ENCODE measurements at places on chromosomes 7 and 10. TPM values are rescaled to one million over a fixed set of nuclear protein-coding genes. Genes with fewer than 3 reads are reported as not detected.

DNA sequence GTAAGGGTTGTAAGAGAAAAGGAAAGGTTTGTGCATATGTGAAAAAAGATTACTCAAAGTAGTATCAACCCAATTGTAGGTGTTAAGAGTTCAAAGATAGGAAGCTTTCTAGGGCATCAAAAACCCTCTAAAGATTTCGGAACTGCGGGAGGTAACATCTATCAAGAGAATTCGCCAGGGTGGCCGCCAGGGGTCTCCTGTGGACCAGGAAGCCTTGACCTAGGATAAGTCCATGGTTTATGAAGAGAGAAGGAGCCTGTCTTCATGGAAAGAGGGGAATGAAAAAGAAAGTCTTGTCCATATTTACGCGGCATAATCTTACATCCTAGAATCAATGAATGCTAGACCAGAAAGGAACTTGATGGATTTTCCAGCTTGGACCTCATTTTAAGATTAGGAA, 140.7 kb upstream of the CALCR start:
- DNase-seq: peak; percentile 66

GRCh38 chr10:115963848-115964247, 309.2 kb downstream of the GFRA1 start:
- DNase-seq: no peak

DNA sequence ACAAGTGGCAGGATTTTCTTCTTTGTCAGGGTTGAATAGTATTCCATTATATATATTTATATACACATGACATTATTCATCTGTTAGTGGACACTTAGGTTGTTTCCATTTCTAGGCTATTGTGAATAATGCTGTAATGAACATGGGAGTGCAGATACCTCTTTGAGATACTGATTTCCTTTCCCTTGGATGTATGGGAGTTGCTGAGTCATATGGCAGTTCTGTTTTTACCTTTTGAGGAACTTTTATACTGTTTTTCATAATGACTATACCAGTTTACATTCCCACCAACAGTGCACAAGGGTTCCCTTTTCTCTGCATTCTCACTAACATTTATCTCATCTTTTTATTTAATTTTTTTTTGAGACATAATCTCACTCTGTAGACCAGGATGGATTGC, 1.8 kb upstream of the CLCN1 start:
- no peak for DNase-seq

DNA sequence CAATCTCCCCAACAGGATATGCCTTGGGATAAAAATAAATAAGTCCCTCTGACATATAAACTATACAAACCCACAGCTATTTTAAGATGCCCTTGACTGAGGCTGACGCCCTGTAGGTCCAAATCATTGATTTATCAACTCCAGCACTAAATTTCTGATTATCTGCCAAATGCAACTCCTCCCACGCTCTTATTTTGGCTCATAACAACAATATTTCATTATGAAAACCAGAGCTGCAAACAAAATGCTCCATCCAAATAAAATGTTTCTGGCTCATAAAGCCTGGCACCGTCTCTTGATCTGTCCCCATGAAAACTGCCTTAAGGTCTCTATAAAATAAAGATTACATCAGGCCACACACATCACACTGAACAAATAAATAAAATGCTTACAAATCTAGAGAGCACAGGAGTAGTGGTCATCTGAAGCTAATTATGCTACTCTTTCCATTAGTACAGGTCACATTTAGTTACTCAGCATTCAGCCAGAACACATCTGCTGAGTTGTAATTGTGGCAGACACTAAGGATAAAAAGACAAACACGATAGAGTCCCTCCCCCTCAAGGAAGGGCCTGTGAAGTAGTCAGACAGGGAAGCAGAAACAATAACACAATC, 28.8 kb downstream of the CACUL1 start:
- peak; percentile 32 for DNase-seq

DNA sequence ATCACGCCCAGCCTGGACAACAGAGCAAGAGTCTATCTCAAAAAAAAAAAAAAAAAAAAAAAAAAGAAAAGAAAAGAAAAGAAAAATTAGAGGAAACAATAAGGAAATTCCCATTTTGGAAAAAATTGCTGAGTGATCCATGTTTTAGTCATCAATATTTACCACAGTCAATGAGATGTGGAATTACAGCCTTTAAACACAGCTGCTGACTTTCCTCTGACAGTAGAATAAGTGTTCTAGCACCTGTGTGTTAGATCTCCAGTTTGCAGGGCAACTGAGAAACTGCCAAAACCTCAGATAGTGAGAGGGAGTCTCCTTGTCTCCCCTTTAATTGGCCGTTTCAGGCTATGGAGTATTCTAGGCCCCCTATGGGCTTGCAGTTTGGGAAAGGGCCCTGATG, 520.1 kb downstream of the KCNMA1 start:
- DNase-seq: no peak

DNA sequence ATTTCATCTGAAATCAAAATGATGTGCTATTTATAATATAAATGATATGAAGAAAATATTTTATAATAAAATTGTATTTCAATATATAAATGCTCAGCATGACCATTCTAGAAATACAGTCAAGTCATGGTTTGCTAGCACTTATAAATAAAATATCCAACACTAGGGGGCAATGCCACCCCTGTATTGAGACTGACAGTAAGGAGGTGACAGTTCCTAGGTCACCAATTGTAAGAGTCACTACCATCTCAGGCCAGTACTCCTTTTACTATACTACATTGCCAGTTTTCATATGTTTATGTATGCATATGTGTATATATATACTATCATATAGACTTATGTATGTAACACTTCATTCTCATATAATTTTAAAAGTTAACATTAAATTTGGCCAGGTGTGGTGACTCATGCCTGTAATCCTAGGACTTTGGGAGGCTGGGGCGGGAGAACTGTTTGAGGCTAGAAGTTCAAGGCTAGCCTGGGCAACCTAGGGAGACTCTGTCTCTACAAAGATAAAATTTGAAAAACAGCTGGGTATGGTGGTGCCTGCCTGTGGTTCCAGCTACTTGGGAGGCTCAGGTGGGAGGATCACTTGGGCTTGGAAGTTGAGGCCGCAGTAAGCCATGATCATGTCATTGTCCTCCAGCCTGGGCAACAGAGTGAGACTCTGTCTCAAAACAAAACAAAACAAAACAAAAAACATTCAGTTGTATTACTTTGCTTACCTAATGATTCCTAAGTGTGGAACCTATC, 2.4 kb upstream of the CNOT4 start:
- no peak for DNase-seq

DNA sequence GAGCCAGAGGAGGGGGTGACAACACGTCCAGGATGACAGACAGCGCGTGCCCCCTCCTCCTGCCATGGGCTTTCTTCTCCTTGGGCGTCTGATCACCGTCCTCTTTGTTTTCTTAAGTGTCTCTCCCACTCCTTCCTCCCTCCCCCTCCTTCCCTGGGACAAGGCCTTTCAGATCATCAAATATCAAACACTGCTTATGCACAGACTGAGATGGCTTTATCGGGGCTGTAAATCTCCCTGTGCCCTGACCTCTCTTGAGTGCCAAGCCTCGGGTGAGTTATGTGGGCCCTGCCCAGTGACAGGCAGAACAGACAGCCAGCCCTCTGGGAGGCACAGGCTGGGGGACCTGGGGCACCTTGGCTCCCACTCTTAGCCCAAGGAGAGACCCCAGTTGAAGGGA, 116.4 kb downstream of the C10orf105 start:
- DNase-seq: peak; percentile 66

GRCh38 chr7:134941952-134942351, 44.4 kb upstream of the AGBL3 start:
- no peak for DNase-seq

DNA sequence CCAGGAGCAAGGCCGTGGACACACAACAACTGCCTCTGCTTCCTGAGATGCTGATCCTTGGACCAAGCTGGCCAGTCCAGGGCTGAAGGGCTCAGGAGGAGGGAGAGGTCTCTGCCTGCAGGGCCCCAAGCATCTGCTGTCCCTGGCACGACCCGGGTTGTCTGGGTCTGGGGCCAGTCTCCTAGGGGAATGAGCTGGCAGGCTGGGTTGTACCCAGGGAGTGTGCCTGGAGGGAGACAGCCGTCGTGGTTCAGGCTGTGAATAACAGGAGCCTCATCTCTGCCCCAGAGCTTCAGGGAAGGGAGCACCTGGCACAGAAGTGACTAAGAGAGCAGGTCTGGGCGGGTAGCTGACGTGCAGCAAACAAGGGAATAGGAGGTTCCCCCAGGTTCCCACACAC, 17.9 kb upstream of the SERPINE1 start:
- no peak for DNase-seq

DNA sequence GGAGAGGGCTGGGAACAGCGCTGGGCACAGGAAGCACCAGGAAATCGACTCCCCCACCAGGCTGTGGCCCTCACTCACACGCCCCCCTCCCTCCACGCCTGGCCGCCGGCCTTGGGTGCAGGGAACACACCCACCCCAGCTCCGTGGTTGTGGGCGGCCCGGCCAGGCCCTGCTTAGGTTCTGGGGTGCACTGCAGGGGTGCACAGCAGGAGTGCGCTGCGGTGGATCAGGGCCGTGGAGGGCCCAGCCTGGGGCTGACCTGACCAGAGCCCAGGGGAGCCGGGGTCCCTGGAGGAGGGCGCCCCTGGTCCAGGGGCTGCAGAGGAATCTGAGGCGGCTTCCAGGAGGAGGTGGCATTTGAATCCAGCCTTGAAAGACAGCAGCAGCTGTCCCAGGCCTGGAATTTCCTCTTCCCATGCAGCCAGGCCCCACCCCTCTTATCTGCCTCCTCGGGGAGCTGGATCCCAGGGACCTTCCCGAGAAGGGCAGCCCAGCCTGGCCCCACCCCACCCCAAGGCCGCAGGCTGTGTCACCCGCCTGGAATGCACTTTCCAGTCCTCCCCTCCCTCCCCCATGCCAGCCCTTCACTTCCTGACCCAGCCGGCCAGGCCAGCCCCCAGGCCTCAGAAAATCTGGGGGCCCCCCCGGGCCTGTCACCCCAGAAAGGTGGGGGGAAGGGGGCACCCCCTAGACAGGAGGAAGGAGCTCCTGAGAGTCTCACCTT, 18.4 kb upstream of the PDGFA start:
- no peak for DNase-seq

GRCh38 chr7:100484673-100485045, 932 bp downstream of the NYAP1 start:
- no peak for DNase-seq

DNA sequence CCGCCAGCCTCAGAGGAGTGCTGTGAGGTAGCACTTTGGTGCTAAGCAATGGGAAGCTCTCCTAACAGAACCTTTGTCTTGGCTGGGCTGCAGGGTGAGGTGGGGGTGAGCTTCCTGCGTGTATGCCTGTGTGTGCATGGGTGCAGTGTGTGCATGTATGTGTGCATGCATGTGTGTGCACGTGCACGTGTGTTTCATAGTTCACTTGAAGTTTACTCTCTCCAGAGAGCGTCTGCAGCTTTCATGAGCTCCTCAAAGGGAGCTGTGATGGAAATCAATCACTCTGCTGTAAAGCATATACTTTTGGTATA, 4.9 kb upstream of the ZNF467 start:
- DNase-seq: no peak

DNA sequence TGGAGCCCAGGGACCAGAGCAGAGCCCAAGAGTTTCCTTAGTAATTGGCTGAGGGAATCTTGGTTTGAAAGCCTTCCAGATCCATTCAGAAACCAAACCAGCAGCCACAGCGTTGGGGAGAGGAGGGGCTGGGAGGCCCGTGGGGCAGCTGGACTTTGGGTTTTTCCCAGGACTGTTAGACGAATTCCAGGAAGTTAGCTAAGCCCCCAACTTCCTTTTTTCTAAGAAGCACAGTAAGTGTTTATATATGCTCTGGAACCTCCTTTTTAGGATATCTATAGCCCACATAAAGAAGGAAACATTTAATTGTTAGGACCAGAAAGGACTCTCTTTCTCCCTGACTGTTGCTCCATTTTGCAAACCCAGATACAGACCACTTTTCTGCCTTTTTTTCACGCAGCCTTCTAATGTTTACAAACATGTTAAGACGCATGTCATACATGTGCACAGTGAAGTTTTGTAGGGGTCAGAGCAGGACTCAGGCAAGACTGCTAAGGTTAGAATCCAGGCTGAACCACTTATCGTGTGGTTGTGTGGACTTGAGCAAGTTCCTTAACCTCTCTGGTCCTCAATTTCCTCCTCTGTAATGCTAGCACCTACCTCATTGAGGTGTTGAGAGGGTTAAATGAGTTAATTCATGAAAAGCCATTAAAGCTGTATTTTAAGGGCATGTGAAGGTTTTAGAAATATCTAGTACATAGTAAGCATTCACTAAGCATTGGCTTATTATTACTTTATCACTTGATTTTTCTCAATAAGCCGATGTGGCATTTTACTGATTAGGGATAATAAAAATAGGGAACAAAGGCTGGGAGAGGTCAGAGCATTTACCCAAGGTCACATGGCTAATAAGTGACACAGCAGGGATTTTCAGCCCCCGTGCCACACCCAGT, 42.4 kb downstream of the TBATA start:
- peak; percentile 53 for DNase-seq

DNA sequence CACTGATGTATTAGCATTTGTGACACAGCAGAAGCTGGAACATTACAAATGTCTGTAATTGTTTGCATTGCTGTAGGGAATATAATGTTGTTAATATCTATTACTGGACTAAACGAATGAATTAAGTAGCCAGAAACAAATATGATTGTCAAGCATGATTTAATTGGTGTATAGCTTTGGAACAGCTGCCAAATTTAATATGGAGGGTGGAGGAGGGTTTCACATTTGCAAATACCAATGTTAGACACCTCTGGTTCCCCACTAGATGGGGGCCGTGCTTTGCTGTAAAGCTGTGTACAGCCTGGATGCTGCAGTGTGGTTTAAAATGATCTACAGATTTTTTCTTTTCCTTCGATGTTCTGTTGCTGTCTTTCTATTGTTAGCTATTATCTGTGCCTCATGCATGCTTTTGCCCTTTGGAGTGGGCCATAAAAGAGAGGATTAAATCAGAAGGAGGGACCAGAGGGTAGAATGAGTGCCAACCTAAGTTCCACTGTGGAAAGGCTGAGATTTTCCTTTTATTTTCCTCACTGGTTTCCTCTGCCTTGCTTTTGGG, 23.1 kb downstream of the DNAJB9 start:
- DNase-seq: peak; percentile 56

DNA sequence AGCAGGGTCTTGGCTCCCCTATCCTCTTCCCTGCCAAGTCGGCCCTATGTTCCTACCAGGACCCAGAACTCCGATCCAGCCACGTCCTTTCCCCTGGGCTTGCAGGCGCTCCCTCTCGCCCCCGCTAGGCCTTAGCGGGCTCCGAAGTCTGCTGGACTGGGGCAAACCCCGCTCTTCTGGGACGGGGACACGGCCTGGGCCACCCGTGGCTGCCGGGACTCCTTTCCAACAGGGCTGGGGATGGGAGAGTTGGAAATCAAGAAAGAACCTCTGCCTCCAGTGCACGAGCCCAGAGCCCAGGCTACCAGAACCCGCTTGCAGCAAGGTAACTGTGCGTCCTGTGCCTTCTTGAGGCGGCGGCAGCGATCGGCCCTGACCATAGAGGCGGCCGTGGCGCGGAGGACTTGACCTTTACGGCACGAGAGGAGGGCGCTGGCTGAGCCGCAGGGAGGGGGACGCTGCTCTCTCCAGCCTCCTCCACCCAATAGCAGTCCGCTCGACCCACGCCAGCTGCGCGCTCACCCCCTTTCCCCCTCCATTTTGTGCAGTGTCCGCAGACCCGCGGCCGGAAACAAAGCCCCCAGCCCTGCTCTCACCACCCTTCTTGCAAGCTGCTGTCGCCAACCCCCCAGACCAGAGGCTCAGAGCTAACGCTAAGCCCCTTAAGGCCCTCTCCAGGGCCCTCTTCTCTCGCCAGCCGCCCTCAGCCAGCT, 7.0 kb upstream of the HOXA11 start:
- DNase-seq: peak; percentile 82

The STEAP1 gene
- 4.4 TPM for total RNA-seq

The LDB1 gene
- total RNA-seq: 56.1 TPM

The UBN2 gene
- total RNA-seq: 22.2 TPM

The CLRN3 gene
- 9.4 TPM for total RNA-seq

The FHIP2A gene
- total RNA-seq: 26.2 TPM

The GPR85 gene
- total RNA-seq: 0.31 TPM
